NCI-H1092 treated with DMSO at 0.1 percent for 48 hours (cell line): ENCODE measurements at places on chromosomes 7 and 10.
A peak's percentile ranks its signal among the peaks of the same experiment; 100 is the strongest.

DNA sequence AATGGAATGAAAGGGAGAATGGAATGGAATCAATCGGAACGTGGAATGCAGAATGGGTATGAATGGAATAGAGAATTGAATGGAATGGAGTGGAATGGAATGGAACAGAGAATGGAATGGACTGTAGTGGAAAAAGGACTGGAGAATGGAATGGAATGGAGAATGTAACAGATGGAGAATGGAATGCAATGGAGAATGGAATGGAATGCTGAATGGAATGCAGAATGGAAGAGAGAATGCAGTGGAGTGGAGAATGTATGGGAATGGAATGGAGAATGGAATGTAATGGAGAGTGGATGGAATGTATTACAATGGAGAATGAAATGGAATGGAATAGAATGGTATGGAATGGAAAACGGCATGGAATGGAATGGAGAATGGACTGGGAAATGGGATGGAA is 96.9 kb downstream of the NSUN6 start:
- no peak for DNase-seq

DNA sequence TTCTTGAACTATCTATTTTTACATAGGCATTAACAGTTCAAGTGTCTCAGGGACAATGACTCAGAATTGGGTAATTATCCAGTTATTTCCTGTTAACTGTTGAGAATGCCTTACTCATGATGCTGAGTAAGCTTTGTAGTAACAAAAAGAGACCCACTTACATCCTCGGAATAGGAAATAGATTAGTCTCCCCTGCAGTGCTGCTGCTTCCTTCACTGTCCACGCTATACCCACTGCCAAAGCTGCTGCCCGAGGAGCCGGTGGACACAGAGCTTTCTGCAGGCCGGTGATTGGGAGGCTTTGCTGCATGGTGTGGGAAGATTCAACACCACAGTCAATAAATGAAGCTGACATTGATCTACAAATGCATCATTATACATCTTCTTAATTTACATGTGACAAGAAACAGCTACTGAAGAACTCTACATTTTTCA is 357.1 kb downstream of the PCLO start:
- DNase-seq, result no peak

DNA sequence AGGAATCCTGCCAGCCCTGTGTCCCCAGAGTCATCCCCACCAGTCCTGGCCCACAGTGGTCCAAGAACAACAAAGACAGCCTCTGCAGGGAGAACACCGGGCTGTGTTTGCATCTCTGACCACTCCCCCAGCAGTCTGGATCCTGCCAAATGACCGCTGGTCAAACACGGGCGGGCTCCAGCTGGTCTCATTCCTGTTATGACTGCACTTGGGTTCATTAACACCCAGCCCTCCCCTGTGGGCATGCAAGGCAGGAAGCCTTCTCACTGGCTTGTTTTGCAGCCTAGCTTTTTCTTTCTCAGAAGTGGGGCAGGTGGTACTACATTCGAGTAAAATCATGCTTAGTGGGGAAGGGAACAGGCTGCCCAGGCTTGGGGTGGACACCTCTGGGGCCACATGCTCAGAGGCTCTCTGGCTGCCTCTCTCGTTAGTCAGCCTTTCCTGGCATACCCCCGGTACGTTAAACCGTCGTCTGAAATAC is 190.0 kb downstream of the PLXNA4 start:
- DNase-seq, result peak; percentile 96

- DNase-seq, result no peak
Measured at GRCh38 chr7:46368871-46369270, 447.8 kb upstream of the IGFBP3 start.

GRCh38 chr7:111006691-111007090 is 84.2 kb upstream of the LRRN3 start:
- DNase-seq, result no peak

GRCh38 chr10:118330295-118331076 is 11.6 kb downstream of the FAM204A start:
- DNase-seq, result no peak

DNA sequence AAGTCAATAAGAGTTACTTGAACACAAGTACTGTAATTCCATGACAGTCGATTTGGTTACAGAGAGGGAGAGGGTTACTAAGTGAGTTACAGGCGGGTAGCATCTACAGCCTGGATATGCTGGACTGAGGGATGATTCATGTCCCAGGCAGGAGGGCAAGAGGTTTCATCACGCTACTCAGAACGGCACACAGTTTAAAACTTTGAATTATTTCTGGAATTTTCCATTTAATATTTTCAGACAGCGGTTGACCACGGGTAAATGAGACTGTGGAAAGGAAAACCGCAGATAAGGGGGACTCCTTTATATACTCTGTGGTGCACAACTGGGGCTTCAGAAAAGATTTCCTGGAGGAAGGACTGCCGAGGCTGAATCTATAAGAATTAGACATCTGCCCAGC is 25.7 kb upstream of the LRRC4 start:
- DNase-seq, result no peak

DNA sequence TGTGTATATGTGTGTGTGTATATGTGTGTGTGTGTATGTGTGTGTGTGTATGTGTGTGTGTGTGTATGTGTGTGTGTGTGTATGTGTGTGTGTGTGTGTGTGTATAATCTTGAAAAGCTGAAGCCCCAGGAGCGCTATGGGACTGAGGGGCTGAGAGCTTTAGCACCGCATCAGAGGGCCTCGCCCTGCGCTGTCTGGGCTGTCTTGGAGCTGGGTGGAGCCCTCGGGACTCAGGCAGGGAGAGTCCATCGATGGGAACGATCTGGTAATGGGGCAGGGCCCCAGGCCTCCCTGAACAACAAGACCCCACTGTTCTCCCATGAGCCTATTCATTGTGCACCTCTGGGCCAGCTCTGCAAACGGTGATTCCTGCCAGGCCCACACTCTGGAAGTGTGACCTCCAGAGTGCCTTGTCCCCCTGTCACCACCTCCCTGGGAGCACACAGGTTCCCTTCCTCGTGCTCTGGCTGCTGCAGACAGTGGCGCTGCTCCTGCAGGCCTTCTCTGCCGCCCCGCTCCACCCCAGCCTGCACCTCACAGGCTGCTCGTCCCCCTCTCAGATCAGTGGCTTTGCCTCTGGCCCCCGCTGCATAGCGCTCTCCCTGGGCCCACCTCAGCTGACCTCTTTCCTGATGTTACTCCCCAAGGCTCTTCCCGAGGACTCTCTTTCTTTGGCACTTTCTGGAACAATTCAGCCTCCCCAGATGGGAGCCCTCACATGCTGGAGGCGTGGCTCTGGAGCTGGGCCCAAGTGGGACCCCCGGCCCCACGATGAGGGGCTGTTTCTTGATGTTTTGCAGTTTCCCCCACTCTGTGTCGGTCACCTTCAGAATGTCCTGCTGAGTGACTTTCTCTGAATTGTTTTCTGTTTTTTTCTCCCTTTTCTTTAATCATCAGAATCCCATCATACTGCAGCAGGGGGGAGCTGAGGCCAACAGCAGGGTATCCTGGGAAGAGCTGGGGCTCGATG is 542.2 kb upstream of the FOXK1 start:
- DNase-seq, result no peak

- no peak for DNase-seq
Measured at GRCh38 chr7:2210551-2211258, 22.0 kb downstream of the MAD1L1 start.

GRCh38 chr7:37643876-37644275 is 39.7 kb upstream of the GPR141 start:
- no peak for DNase-seq
